NCI-H526 (cell line): ENCODE measurements at places on chromosomes 2 and 18.

GRCh38 chr2:15799432-15799827, 140.9 kb upstream of the MYCN start:
- peak; percentile 100 for DNase-seq

- peak; percentile 39 for DNase-seq
These were observed 109.4 kb downstream of the NRXN1 start for GRCh38 chr2:50922506-50922905.

GRCh38 chr2:129103936-129104878, 785.5 kb upstream of the HS6ST1 start:
- DNase-seq: no peak

- peak; percentile 45 for DNase-seq
These were observed 157.4 kb downstream of the DTNA start for GRCh38 chr18:34867520-34867919.

GRCh38 chr2:120951693-120952092, 216.0 kb downstream of the GLI2 start:
- no peak for DNase-seq

- no peak for DNase-seq
These were observed 160.2 kb downstream of the NCK2 start for GRCh38 chr2:105904938-105905337.

- no peak for DNase-seq
These were observed 441.8 kb downstream of the NYAP2 start for GRCh38 chr2:225841314-225841713.
